ENCODE measurements at places on chromosomes 7 and 10.

- DNase-seq: no peak
Measured at GRCh38 chr10:110561292-110561691, 6.2 kb upstream of the SMC3 start.

DNA sequence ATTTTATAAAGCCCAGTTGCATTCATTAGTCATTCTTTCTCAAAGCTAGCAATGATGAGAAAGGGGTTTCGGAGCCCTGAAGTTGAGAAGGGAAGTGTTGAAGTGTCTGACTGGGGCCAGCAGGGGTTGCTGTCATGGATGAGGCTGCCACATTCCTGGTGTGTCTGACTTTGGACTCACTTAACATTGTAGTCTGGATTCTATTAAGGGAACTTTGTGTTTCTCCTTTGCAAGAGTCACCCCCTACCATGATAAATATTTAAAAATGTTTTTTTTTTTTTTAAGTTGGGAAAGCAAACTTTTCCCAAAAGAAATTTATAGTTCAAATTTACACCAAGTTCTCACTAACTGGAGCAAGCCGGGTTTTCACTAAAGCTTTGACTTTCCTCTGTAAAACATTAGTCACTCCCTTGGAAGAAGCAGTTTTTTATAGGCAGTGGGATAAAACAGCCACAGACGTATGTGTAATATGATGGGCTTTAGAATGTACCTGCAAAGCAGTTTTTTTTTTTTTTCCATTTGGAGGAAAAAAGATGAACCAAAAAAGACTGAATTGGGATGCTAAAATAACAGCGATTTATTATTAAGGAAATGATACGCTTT is 243.6 kb downstream of the TWIST1 start:
- DNase-seq: no peak

- no peak for DNase-seq
Measured at GRCh38 chr7:101818287-101819071, 1.1 kb downstream of the CUX1 start.

DNA sequence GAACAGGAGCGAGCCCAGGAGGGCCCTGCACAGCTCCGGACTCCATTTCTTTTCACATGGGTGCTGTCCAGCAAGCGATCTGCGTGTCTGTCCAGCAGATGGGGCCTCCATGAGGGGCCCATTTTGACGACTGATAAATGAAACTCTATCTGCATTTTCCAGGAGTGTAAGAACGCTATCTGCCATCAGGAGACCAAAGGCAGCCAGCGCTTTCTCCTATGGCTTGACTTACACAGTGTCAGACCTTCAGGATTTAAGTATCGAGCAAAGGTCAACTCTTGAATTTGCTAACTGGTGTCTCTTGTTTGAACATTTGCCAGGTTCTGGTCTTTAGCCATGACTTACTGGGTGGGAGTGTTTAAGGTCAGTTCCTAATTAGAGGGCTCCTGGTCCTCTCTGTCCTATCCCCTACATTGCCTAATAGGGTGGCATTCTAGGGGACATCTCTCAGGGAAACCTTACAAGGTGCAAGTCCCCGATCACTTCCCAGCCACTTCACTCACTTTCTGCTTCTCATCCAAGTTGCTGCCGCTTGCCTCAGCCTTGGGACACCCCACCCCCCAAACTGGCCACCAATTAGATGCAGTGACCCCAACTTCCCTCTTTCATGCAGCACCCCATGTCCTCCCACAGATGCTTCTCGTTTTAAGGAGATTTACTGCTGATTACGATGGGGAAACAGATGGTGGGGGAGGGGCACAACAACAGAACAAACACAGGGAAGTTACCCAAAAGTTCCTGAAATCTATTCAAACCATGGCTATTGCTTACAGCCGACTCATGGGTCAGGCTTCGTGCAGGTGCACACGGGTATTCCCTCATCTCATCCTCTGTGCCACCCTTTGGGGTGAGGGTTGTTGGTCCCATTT is 20.0 kb downstream of the VSIR start:
- no peak for DNase-seq

DNA sequence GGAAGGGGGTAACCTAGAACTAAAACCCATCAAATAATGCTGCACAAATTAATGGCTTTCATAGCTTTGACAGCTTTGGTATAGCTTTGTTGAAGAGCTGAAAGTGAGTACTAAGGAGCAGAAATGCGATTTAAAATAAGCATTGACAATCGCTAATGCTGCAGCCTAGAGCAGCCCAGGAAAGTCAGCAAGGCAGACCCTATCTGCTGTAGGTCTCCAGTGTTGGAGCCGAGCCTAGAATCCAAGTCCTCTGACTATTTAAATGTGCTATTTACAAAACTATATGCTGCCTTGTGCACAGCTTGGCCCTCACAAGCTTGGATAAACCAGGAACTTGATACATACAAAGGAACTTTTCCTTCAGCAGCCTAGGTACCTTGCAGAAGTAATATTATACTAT is 64.9 kb upstream of the ASAH2 start:
- DNase-seq: no peak

All from 8988T (cell line).